ENCODE measurements at places on chromosomes 16 and 17.

- peak; percentile 45 for DNase-seq
Measured at GRCh38 chr16:6643080-6643686, 689.5 kb upstream of the RBFOX1 start.

GRCh38 chr16:16147316-16147999 lies 75.8 kb downstream of the ABCC6 start:
- DNase-seq = no peak

DNA sequence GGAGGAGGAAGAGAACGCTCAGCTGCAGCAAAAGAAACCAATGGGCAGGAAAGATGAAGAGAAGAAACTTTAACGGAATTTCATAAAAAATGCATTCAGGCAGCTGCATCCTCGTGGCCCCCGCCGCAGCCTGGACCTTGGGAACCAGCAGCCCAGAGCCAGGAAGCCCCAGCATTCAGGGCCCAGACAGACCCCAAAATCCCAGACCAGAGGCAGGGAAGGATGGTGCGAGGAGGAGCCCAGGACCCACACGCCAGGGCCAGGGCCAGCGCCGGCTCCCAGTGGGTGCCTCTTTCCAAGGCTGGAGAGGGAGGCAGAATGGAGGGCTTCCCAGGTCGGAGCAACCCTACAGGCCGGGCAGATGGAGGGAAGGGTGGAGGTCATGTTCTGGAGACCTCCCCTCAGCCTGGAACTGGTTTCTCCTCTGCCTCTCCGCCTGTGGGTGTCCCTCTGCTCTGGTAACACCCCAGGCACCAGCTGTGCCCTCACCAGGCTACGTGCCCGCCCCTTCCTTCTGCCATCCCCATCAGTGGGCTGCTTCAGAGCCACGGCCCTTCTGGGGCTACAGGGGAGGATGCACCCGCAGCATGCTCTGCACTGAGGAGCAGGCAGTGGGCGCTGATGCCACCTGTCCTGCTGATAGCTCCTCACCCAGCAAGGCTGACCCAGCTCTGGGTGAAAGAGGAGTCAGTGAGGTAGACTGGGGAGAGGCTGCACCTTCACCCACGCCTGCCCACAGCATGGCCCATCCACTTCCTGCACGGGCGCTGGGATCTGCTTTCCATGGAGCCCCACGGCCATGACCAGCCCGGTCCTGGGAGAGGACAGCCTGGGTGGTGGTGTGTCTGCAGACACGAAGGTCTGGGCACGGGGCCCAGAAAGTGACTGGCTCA lies 1.2 kb upstream of the MIF4GD start:
- DNase-seq = no peak

DNA sequence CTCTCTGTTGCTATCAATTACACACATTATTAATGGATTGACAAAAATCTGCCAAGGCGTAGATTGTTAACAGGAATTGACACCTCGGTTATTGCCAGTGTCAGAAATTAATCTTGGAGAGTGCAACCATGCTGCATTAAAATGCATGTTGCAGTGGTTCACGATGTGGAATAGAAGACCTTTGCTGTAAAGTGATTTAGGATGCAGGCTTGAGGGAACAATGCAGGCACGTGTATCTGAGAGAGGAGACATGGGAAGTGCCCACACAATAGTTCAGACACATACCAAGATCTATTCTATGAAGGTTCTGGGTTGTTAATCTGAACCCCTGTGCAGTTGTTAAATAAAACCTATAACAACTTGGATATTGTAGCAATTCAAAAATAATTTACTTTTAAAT lies 1032.8 kb upstream of the CDH8 start:
- no peak for DNase-seq

DNA sequence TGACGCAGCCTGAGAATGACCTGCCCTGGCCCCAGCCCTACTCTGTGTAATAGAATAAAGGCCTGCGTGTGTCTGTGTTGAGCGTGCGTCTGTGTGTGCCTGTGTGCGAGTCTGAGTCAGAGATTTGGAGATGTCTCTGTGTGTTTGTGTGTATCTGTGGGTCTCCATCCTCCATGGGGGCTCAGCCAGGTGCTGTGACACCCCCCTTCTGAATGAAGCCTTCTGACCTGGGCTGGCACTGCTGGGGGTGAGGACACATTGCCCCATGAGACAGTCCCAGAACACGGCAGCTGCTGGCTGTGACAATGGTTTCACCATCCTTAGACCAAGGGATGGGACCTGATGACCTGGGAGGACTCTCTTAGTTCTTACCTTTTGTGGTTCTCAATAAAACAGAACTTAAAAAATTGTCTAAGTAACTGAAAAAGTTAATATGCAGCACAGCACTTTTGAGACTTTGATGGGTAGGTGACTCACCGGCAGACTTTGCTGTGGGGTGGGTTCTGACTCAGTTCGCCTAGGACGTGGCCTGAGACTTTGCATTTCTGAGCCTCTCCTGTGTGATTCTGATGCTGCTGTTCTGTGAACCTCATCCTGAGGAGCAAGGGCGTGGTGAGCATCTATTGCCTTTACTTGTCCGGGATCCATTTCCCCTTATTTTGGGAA lies 5.7 kb downstream of the LAT start:
- DNase-seq = no peak

GRCh38 chr17:83171661-83172060 lies 92.3 kb downstream of the METRNL start:
- DNase-seq = no peak

- no peak for DNase-seq
Measured at GRCh38 chr17:9859781-9860180, 34.1 kb downstream of the GLP2R start.

GRCh38 chr16:65070831-65071432 lies 50.9 kb downstream of the CDH11 start:
- DNase-seq = no peak

DNA sequence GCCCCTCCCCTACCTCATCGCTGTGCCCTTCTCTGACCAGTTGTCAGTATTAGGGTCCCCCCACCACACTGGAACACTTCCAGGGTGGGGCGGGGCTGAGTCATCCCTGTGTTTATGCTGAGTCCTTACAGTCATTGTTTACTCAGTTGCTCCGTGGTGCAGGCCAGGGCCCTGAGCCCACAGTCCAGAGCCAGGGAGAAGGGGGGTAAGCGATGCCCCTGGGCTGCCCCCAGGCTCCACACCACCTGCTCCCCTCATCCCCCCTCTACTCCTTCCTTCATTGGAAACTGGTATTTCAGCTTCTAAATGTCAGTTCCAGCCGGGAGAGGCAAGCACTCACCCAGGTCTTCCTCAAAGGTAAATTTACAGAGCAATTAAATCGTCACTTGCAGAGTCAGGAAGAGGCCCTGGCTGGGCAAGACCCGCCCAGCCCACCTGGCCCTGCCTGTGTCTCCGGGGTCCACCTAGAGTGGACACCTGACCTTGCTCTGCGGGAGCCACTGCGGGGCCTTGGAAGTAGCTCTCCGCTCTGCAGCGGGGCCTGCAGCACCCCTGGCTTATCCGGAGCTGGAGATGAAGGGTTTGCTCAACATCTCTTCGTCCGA lies 4.8 kb downstream of the ATP2A3 start:
- DNase-seq = peak; percentile 26

DNA sequence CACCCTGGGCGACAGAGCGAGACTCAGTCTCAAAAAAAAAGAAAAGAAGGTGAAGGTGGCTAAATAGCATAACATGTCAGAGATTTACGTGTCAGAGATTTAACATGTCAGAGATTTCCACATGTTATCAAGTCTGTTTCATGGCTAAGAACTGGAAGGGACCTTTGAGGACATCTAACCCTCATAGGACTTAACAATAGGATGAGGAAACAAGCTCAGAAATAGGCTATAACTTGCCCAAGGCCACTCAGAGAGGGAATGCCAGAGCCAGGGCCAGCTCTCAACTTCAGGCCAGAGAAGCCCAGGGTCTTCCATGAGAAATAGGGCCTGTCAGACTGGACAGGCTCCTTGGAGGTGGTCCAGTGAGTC lies 26.8 kb upstream of the ZNF629 start:
- no peak for DNase-seq

- DNase-seq = peak; percentile 64
Measured at GRCh38 chr16:54930005-54930868, at the start of gene IRX5. Gene IRX5, plus strand, starts transcription at chr16:54930865. Its CDS starts 334 bp downstream, at chr16:54931199.

GRCh38 chr17:38317081-38317480 lies 20.1 kb downstream of the MRPL45 start:
- no peak for DNase-seq

DNA sequence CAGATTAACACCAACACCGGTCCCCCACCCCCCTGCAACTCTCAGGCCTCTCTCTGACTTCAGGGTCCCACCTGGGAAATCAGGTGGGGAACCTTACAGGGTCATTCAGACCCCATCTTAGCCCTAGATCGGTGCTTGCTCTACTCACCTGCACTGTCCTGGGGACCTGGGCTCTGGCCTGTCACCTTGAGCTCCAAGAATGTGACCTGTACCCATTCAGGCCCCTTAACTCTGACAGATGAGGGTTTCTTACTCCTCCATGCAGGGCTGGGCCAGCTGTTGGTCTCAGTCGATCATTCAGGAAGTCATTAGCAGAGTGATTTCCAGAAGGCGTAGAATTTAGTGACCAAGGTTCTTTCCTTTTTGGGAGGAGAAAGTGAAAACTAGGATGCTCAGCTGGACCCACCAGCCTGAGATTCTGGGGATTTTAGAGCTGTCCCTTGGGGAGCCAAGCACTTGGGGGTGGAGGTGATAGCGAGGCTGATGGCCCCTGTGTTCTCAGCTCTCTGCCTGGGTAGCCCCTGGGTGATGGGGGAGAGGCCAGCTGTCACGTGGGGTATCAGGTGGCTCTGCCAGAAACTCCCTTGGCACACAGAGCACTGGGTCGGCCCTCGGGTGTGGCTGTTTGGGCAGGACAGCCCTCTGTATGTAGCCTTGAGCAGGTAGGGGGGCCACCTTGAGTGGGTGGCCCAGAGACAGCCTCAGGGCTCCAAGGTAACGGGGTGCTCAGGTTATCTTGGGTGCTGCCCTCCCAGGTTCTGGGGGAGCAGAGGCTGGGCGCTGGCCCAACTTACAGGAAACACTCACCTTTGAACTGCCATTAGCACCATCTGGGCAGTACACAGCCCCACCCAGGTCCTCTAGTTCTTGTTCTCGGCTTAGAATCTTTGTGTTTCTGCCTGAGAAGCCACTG lies 724 bp downstream of the MVP start:
- DNase-seq = no peak

DNA sequence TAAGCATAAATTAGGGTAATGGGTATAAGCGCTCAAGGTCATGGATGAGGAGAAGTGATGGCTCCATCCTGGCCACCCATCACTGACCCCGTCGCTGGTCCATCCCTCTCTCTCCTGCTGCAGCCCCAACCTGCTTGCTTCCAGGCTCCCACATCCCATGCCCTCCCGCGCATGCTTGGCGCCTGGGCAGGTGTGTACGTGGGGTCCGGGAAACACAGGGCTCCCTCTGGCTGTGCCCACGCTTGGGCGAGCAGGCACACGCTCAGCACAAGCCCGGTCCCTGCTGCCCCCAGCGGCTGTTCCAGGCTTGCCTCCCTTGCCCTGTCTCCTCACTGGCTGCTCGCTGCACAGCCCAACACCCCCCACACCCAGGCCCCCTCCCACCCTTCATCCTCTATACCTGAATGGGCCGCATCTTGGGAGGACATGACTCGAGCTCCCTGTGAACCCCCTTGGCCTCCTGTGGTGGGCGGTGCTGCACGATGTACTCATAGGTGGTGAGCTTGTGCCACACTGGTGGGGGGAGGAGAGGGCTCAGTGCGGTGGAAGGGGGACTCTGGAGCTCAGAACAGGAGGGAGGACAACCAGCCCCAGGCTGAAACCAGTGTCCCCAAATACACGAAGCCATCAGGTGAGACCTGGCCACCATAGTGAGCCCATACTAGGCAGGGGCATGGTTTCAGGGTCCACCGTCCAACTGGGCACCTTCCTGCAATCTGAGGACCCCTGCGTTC lies 4.7 kb upstream of the TPPP3 start:
- no peak for DNase-seq

DNA sequence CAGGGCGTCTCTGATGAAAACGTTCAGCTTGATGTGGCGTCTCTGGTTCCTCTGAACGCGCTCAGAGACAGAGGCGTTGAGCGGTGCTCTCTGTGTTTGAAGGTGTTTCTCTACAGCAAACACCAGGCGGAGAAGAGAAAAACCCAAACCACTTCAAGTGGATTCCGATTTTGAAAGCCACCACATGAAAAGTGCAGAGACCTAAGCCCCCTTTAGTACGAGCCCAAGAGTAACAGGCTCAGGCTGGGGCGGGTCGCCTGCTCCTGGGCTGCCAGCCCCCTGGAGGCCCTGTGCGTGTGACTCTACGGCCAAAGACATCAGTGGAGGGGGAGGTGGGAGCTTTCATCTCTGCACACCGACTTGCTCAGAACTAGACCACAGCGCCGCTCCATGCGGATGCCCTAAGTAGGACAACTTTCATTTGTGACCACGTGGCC lies 328.4 kb downstream of the MAF start:
- DNase-seq = no peak

GRCh38 chr17:81434072-81434471 lies 38.8 kb downstream of the BAHCC1 start:
- DNase-seq = no peak

DNA sequence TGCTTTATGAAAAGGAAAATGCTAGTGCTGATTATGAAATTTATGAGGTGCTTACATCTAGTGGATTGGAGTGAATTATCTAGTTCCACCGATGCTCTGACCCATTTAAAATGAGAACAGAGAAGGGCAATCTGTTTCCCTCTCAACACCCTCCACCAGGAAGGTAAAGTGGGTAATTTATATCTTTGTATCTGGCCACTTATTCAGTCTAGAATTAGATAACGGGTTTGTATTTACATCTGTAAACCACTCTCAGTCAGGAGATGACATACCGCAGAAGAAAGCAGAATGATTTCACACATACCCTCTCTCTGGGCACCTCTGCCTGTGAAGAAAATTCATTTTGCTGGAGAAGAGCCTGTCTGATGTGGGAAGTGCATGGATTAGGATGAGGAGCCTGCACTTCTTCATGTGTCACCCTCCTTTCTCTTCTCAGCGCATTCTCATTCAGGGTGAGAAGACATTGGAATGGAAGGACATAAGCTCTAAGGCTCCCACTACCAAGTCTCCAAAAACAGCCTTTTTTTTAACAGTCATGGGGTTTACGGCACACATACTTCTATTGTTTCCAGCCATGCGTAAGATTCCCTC lies 646.7 kb upstream of the SALL1 start:
- no peak for DNase-seq

Data from common myeloid progenitor, CD34-positive (primary cell).